Astrocyte of the spinal cord (primary cell): ENCODE measurements at places on chromosomes 12 and 14.
A peak's percentile ranks its signal among the peaks of the same experiment; 100 is the strongest.

- DNase-seq, result no peak
Observed at GRCh38 chr14:21106176-21106497, 5.3 kb downstream of the TMEM253 start.

DNA sequence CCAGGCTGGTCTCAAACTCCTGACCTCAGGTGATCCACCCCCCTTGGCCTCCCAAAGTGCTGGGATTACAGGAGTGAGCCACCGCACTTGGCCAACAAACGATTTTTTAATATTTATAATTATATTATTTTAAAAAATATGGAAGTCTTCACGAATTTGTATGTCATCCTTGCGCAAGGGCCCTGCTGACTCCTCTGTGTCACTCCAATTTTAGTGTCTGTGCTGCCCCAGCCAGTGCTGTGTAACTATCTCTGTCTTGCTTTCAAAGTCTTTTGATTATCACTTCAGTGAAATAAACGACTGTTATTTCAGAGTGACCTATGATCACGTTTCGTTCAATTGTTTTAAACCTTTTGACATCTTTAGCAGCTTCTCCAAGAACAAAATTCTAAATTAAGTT is 13.1 kb upstream of the MMP17 start:
- DNase-seq, result no peak

DNA sequence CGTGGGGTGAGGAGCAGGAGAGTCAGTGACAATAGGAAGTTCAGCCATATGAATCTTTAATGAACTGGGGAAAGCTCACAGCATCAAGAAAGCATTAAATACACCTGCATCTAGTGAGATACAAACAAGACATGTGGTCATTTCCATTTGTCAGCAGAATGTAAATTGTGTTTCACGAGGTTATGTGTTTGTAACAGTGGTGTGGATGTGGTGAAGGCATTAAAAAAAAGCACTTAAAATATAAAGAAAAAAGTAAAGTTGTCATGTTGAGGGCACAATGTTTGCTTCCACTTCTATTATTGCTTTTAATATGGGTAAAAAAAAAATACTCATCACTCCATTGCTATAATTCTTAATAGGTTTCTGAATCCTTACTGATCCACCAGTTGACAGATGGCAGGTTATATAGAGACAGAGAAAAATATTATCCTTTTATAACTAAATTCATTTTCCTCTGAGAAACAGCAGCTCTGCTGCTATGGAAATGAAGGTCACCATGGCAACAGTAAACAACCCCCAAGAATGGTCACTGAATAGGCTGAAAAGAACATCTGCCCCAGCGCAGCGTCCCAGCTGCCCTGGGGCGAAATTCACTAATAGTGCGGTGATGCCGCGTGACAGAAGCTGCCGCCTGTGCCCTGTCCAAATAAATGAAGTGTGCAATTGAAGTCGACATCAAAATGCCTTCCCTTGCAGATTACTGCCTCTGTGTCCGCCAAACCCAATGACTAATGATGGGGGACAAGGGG is 226.1 kb downstream of the FOXN3 start:
- no peak for DNase-seq

GRCh38 chr12:12247584-12247983 is 19.3 kb downstream of the LRP6 start:
- no peak for DNase-seq

- peak; percentile 9 for DNase-seq
Observed at GRCh38 chr12:39372929-39373328, 70.0 kb downstream of the KIF21A start.

- no peak for DNase-seq
Observed at GRCh38 chr12:83082690-83083276, 396.1 kb downstream of the TMTC2 start.
